Motor neuron (in vitro differentiated cells): ENCODE measurements at places on chromosomes 2 and 18. TPM values are rescaled to one million over a fixed set of nuclear protein-coding genes. Genes with fewer than 3 reads are reported as not detected.

FAM168B gene
- total RNA-seq: 55.6 and 59.9 TPM in 2 replicates

HRH4 gene
- 0.42 TPM in 1 of 2 replicates, not detected in the other for total RNA-seq

DOK6 gene
- 11.8 and 13.2 TPM in 2 replicates for total RNA-seq

DNA sequence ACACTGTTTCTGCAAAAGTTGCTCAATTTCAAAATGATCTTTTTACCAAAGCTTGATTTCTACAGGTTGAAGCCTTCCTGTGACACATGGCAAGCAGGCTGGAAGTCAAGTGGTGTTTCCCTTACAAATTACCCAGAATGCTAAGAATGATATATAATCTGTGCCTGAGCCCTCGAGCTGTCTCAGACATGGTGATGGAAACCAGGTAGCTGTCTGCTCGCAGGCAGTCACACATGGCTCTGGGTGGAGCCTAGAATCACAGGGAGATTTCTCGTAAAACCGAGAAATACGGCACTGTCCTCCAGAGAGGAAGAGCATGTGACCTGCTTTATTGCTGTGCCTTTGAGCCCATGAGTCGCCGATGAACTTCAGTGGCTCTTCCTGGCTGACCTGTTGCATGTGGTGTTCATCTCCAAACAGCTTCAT is 392.9 kb downstream of the ZNF521 start:
- ATAC-seq: no peak

DNA sequence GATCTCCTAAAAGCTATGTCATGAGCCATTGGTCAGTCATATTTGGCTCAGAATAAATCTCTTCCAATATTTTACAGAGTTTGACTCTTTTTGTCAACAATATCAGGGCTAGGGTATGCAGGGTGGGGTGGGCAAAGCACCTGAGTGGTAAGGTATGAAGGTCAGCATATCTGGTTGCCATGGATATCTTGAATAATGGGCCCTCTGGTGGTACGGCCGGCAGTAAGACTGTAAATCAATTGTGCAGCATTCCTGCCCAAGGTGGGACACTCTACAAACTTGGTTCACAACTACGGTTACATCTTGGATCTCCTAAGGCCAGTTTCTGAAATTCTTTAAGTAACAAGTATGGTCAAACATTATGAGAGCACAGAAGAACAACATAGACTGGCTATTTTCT is 119.6 kb downstream of the SPOPL start:
- no peak for ATAC-seq

GRCh38 chr18:35136248-35136647 is 95.0 kb downstream of the MAPRE2 start:
- no peak for ATAC-seq
